Spinal cord (tissue), 10 donors: ENCODE measurements at places on chromosomes 5 and 9. TPM values are rescaled to one million over a fixed set of nuclear protein-coding genes. Genes with fewer than 3 reads are reported as not detected.

Gene COL5A1
- 135 TPM for total RNA-seq

Gene IL13
- not detected for total RNA-seq

Gene CNTNAP3
- total RNA-seq = 21.3 TPM

- no peak for DNase-seq
These were observed 36.1 kb downstream of the TMC1 start for GRCh38 chr9:72557549-72557948.

DNA sequence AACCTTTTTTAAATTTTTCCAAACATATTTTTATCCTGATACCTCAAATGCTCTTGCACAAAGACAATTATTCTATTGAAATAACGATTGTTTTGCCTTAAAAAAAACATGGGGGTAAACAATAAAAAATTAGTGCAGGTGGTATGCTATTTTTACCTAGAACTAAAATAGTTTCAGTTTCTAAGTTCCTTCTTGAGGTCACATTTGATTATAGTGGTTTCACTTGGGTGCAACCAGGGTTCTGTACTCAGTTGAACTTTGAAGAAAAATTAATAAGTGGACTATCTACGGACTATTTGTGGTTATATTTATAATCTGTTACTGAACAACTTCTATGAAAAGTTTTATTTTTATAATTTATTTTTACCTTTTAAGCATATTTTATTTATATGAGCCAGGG lies 387.1 kb upstream of the IZUMO3 start:
- no peak for DNase-seq

- DNase-seq = no peak
These were observed 45.5 kb upstream of the HMGCS1 start for GRCh38 chr5:43358726-43359125.
